Transverse colon (tissue), 4 donors: ENCODE measurements at places on chromosomes 4 and X. TPM values are rescaled to one million over a fixed set of nuclear protein-coding genes. Genes with fewer than 3 reads are reported as not detected.

DNA sequence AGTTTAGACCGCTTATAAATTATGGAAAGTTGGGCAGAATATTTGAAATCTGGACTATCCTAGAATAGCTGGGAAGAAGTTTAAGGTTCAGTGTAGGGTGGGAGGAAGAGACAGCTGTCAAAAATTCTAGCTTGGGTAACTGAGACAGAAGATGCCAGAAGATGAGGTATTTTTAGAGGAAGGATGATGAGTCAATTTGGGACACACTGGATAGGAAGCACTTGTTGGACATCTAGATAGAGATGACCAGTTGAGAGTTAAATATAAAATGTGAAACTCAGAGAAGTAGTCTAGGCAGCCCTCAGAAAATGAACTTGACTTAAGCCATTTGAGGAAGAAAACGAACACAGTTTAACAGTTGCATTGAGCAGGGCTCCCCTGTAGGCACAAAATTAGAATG is 137.9 kb upstream of the MAP9 start:
- DNase-seq = no peak

DNA sequence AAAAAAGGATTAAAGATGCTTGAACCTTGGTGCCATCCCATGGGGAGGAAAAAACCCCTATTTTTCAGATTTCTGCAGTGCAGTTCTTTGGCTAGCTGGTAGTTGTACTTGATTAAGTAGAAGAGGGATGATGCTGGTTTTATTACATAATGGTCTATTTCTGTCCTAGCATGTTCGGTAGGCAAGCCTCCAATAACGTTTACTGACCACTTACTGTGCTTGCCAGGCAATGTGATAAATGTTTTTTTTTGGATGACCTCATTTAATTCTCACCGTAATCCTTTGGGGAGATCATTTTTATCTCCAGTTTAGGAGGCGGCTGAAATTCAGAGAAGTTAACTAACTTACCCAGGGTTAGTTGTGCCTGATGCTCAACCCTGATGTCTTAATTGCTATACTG is 92.1 kb upstream of the RPA4 start:
- no peak for DNase-seq

DNA sequence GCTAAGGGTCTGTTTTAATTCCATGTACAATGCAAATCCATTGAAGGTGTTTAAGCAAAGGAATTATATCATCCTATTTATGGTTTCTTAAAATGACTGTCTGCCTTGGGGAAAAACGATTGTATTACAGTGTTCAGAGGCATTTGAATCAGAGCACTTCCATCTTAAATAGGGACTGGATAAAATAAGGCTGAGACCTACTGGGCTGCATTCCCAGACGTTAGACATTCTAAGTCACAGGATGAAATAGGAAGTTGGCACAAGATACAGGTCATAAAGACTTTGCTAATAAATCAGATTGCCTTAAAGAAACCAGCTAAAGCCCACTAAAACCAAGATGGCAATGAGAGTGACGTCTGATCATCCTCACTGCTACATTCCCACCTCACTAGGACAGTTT is 1167.2 kb upstream of the PABPC4L start:
- DNase-seq = no peak

- no peak for DNase-seq
Measured at GRCh38 chr4:121455285-121455684, 74.5 kb upstream of the QRFPR start.

- DNase-seq = no peak
Measured at GRCh38 chrX:136546371-136546781, 14.4 kb downstream of the VGLL1 start.

GRCh38 chr4:95411371-95412088 is 137.2 kb downstream of the UNC5C start:
- DNase-seq = no peak

DNA sequence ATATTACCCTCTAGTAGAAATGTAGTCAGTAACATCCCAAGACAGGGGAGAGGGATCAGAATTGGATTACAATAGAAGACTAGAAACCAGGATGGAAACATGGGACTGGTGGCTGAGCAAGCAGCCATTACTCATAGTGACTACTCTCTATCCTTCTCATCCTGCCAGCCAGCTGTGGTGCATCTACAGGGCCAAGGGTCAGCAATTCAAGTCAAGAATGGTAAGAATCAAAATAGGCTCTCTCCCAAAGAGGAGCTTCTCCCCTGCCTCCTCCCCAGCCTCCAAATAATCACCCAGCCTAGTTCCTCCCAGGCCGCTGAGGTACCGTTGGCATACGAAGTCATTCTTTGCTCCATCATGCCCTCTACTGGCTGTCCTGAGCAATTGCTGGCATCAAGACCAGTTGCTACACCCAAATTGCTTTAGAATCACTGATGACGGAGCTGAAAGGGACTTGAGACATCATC is 19.4 kb downstream of the AWAT2 start:
- peak; percentile 13 for DNase-seq

DNA sequence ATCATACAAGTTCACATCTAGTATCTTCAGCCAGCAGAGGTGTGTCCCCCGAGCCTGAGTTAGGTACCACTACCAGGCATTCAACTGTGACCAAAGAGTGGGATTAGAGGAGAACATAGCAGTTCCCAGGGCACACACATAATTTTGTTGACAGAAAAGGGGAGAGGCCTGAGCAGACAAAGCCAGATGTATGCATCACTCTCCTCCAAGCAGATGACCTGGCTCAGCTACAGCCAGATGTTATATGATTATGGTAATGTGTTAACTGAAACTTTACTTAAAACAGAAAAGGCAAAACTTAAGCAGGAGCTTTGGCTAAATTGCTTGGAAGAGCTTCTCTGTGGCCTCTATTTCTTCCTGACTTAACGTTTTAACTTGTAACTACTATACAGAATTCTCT is 88.9 kb downstream of the CC2D2A start:
- no peak for DNase-seq

DNA sequence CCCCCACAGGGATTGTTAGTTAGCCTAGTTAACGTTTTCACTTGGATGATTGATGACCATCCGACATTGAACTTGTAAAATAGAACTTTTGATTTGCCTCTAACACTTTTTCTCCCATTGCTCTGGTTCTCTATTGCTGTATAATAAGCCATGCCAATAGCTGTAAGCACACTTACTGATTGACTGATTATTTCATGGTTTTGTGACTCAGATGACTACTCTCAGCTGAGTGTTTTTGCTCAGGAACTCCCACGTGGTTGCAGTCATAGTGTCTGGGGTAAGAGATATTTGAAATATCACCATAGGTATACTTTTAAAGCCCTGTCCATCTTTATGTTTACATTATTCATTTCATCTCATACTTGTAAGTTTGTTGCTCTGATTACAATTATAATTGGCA is 1285.5 kb downstream of the STIM2 start:
- no peak for DNase-seq

GRCh38 chrX:20267607-20267930 is 860 bp upstream of the RPS6KA3 start:
- DNase-seq = no peak

GRCh38 chr4:100935090-100935489 is 412.2 kb downstream of the PPP3CA start:
- no peak for DNase-seq

UCP1 gene
- not detected for total RNA-seq

SFRP2 gene
- 21.7 TPM for total RNA-seq

PLK4 gene
- 27.3 TPM for total RNA-seq
